ENCODE measurements at places on chromosomes 6 and 20. TPM values are rescaled to one million over a fixed set of nuclear protein-coding genes. Genes with fewer than 3 reads are reported as not detected.

PXDC1 gene
- 0.29 TPM for total RNA-seq

PRICKLE4 gene
- not detected for total RNA-seq

ECHDC1 gene
- total RNA-seq, result 40.3 TPM

MRPS26 gene
- total RNA-seq, result 30.9 TPM

UBD gene
- total RNA-seq, result not detected

ISM1 gene
- 2.4 TPM for total RNA-seq

PAK5 gene
- not detected for total RNA-seq

ZBP1 gene
- 14.1 TPM for total RNA-seq

PLAGL1 gene
- 11.2 TPM for total RNA-seq

ERGIC3 gene
- 148 TPM for total RNA-seq

SIGLEC1 gene
- total RNA-seq, result 0.34 TPM

HLA-DRB1 gene
- 229 TPM for total RNA-seq

TMEM74B gene
- total RNA-seq, result not detected

SEMG2 gene
- total RNA-seq, result not detected

BPIFB2 gene
- not detected for total RNA-seq

PBOV1 gene
- total RNA-seq, result not detected

RIPPLY2 gene
- total RNA-seq, result not detected

ANGPT4 gene
- not detected for total RNA-seq

PLCG1 gene
- 343 TPM for total RNA-seq

NT5DC1 gene
- 51.4 TPM for total RNA-seq

HLA-E gene
- total RNA-seq, result 1,412 TPM

IL17A gene
- total RNA-seq, result not detected

OPRL1 gene
- total RNA-seq, result 0.81 TPM

DEFB114 gene
- not detected for total RNA-seq

IL22RA2 gene
- total RNA-seq, result not detected

ELOVL4 gene
- total RNA-seq, result 0.53 TPM

KCNQ5 gene
- total RNA-seq, result 7.2 TPM

ULBP1 gene
- total RNA-seq, result not detected

Data from naive thymus-derived CD4-positive, alpha-beta T cell (primary cell).